ENCODE measurements at places on chromosomes 3 and 15.

- no peak for DNase-seq
Observed at GRCh38 chr15:81337713-81338157, 13.8 kb upstream of the STARD5 start.

DNA sequence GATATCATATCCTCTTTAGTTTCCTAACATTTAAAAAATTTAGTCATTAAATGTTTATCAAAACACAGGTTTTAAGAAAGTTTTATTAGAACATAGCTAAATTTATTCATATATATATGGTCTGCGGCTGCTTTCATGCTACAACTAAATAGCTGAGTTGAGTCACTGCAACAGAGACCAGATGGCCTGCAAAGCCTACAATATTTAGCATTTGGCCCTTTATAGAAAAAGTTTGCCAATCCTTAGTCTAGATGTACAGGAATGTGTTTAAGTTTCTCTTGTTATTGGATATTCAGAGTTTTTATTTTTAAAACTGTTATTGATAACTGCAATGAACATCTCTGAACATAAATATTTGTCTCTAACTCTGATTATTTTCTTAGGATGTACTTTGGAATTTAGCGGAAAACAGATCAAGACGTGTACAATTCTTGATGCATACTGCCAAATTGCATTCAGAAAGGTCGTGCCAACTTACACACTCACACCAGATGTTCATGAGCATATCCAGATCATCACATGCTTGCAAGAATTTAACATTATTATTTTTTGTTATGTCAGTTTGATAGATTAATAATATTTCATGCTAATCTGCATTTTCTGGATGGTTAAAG, 157.9 kb downstream of the STAC start:
- no peak for DNase-seq

- no peak for DNase-seq
Observed at GRCh38 chr3:87132801-87133200, 94.3 kb upstream of the CHMP2B start.

GRCh38 chr3:99023590-99024192, 122.2 kb upstream of the DCBLD2 start:
- DNase-seq = no peak

GRCh38 chr3:132064114-132064513, 29.3 kb upstream of the CPNE4 start:
- DNase-seq = no peak

DNA sequence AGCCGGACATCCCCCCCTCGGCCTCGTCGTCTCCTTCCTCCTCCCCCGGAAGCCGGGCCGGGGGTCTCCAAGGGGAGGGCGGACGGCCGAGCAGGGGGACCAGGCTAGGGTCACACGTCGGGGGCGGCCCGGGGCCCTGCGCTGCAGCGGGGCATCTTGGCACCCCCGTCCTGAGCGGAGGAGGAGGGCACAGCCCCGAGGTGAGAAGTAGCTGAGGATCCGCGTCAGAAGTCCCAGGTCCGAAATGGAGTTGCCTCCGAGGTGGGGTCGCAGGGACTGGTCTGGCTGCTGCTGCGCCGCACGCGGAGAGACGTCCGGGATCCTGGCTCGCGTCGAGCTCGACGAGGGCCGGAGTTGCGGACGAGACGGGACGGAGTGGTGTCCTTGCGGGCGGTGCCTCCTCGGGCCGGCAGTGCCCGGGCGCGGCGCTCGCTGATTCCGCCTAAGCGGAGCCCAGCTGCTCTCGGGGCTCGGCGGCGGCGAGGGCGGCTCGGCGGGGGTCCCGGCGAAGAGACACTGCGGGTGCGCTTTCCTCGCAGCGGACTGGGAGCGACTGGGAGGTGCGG, at the start of gene ADCY5:
Gene ADCY5, minus strand, starts transcription at position 555 of the 566 bp plus-strand sequence. Its CDS starts 545 bp downstream, at position 10.
- DNase-seq = no peak

DNA sequence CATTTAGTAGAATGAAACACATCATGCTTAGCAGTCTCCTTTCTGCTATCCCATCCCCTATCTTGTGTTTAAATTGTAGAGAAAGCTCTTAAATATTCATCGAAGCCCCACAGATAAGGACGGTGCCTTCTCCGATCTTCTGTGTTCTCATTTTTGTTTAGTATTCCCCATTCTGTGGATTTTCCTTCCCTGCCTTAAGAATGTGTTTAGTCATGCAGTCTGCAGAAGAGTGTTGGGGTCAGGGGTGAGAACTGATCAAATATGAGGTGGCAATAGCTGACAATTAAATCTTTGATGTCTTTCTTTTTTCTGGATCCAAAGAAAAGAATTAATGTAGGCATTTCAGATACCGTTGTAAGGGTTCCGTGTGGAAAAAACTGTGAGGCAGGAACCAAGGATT, 9.3 kb upstream of the ANKUB1 start:
- no peak for DNase-seq

DNA sequence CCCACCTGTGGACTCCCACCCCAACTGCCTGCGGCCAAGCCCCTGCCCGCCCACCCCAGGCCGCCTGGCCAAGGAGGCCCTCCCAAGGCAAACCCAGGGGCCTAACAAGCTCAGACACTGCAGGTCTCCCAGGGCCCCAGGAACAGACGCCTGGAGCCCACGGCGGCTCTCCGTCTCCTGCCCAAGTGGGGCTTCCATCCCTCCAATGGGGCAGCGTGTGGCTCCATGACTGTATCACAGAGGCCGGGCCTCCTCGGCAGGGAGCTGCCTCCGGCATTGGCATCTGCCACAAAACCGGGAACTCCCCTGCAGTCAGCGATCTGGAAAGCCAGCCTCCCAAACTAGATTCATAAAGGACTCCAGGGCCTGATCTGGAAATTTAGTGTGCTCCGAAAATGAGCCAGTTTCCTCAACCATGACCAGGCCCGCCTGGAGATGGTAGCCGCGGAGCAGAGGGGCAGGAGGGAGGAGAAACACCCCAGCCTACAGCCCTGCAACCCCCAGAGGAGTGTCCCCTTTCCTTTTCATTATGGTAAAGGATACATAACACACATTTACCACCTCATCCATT, 148.3 kb upstream of the IQSEC1 start:
- DNase-seq = no peak

GRCh38 chr3:4508048-4508981, 15.2 kb downstream of the ITPR1 start:
- DNase-seq = no peak

GRCh38 chr3:17931131-17931530, 188.7 kb upstream of the TBC1D5 start:
- no peak for DNase-seq

GRCh38 chr3:61237858-61238257, 13.4 kb downstream of the FHIT start:
- no peak for DNase-seq

DNA sequence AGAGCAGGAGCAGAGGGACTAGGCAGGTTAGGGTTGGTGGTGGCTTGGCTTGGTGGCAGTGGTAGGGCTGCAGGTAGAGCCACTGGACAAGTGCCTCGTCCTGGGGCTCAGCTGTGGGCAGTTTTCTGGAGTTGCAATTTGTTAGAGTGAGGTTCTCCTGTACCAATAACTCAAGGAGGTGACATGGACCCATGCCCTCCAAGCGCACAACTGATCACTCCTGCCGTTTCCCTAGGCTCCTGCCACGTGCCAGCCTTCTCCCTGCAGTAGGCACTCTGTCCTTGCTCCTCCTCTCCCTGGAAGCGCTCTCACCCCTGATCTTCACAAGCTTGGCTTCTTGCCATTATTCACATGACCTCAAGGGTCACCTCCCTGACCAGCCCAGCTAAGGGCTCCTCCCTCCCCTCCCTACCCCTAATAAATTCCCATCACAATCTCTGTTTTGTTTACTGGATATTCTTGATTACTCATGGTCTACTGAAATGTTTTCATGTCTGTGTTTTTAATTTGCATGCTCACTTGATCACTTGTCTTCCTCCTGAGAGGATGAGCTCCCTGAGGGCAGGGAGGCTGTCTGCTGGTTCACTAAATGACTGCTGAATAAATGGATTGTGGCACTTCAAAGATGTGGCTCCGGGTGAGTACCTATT, 3.3 kb downstream of the WNT7A start:
- no peak for DNase-seq

- DNase-seq = no peak
Observed at GRCh38 chr3:62139957-62140356, 233.4 kb downstream of the FEZF2 start.

- DNase-seq = no peak
Observed at GRCh38 chr3:142213298-142213697, 12.1 kb downstream of the GK5 start.

- no peak for DNase-seq
Observed at GRCh38 chr3:168517249-168518071, 421.7 kb upstream of the GOLIM4 start.

- DNase-seq = no peak
Observed at GRCh38 chr3:148884261-148884660, 19.2 kb downstream of the CPA3 start.

DNA sequence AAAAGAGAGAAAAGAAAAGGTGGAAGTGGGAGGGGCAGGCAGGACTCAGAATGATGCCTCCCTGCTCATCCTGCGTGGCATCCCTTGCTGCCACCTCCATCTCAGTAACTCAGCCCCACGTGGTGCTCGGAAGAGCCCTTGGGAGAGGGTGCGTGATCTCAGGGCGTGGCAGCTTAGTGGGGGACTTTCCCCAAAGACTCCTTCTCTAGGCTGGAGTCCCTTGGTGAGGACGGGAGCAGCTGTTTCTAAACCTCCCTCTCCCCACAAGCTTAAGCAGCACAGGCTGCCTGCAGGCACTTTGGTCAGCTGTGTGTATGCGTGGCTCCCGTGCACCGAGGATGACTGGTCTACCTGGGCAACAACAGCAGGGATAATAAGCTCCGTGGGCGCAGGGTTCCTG, 7.4 kb upstream of the ANPEP start:
- DNase-seq = no peak

- no peak for DNase-seq
Observed at GRCh38 chr15:65424683-65425082, 1.9 kb upstream of the IGDCC4 start.

DNA sequence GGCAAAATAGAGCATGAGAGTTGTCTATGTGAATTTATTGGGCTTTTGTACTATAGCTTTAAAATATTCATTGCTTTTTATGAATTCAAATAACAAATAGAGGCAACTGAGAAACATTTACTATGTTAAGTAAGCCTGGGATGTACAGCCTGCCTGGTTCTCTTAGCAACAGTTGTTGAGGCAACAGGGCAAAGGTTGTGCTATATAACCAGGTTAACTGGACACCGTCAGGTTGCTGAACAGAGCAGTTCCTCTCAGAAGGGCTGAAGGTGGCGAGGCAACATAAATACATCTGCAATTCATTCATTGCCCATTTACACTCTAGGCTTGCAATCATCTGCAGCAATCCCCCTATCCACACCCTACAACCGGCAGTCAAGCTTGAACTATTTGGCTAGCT, 78.2 kb downstream of the GTF2E1 start:
- DNase-seq = no peak

- no peak for DNase-seq
Observed at GRCh38 chr3:5160940-5161858, 26.3 kb upstream of the EDEM1 start.

DNA sequence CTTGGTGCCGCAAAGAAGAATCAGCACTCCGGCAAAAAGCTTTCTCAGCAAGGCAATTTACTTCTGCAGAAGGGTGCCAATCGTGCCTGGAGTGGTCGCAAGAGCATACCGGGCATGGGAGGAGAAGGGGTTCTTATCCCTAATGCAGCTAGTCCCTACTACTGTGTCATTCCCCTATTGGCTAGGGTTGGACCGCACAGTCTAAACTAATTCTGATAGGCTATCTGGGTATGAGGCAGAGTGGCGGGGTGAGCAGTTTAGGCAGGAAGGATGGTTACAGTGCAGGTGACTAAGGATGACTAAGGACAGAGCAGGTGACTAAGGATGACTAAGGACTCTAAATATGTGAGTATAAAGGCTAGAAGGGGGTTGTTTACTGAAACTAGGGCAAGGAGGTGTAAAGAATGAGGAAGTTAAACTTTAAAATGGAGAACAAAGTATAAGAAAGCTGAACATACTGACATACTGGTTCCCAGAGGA, 52.9 kb downstream of the PGBD4 start:
- DNase-seq = no peak

DNA sequence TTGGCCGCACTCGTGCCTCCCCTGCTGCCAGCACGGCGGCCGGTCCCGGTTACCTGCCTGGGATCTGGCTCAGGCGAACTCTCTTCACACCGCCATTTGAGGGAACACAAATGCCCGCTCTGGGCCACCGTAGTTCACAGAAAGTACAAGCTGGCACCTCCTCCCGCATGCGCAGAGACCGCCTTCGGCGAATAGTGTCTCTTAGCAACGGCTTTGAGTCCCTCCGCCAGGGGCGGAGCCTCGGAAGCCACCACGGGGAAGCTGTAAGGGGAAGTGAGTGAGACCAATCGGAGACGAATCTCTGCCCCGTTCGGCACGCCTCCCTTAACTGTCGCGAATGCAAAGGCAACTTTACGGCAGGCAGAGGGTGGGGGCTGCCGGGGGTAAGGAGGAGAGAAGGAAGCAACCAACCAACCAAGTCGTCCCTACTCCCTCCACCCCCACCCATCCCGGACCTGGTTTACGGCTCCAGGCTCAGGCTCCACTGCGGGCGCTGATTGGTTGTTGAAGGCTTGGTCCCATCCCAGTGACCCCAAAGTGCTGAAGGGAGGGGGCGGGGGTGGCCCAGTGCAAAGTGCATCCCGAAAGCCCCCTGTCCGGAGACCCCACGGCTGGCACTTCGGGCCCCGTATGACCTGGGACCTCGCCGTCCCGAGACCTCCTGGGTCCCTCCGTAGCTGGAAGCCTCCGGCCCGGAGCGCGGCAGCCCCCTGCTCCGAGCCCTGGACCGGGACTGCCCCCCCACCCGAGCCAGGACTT, at the start of the genes ASB7 and LINS1:
Gene ASB7, plus strand, starts transcription at position 526 of the 759 bp plus-strand sequence. CDS start 9,628 bp downstream, outside the sequence.
Gene LINS1, minus strand, starts transcription at position 121 of the 759 bp plus-strand sequence. CDS start 21,342 bp downstream, outside the sequence.
- DNase-seq = peak; percentile 100

DNA sequence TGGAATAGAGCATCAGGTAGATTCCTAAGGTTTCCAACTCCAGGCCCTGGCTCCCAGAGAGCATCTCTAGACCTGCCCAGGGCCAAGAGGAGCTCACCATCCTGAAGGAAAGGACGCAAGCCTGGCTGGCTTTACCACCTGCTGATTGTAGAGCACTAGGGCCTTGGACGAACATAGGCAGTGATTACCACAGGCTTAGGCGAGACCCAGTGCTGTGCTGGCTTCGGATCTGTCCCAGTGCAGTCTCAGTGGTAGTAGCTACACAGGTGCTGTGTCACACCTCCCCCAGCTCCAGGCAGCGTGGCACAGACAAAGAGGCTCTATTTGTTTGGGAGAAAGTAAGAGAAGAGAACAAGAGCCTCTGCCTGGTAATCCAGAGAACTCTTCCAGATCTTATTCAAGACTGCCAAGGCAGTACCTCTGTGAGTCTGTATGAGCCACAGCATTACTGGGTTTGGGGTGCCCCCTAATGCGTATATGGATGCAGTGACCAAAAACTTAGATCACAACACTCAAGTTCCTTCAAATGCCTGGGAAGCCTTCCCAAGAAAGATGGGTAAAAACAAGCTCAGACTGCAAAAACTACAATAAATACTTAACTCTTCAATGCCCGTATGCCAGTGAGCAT, 25.4 kb downstream of the ISG20 start:
- DNase-seq = peak; percentile 53

- no peak for DNase-seq
Observed at GRCh38 chr3:31218082-31218481, 314.6 kb upstream of the STT3B start.

- DNase-seq = no peak
Observed at GRCh38 chr3:190005343-190006113, 115.2 kb downstream of the P3H2 start.

GRCh38 chr3:190534386-190534785, 20.5 kb downstream of the IL1RAP start:
- DNase-seq = no peak

GRCh38 chr3:197525706-197526105, 30.1 kb downstream of the BDH1 start:
- no peak for DNase-seq

- no peak for DNase-seq
Observed at GRCh38 chr15:85451099-85451700, 70.8 kb downstream of the AKAP13 start.

Measured in activated gamma-delta T cell treated with Interleukin-2 at 50 U/mL for 16 hours (primary cell).